ENCODE measurements at places on chromosomes 3 and 15.

DNA sequence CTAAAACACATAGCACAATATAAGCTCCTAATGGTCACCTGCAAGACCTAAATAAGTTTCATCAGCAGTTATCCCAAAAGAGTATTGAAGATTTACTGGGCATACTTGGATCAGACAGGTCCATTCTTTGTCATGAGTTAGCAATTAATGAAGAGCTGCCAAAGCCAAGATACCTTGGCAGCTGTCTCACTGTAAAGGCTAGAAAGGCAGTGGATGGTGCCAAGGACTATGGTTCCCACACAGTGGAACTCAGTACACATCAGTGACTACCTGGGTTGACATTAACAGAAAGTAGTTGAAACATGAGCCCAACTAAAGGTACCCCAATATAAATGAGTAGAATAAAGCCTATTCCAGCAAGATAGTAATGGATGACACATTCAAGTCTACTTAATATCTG is 41.1 kb upstream of the TMCO5A start:
- no peak for DNase-seq

DNA sequence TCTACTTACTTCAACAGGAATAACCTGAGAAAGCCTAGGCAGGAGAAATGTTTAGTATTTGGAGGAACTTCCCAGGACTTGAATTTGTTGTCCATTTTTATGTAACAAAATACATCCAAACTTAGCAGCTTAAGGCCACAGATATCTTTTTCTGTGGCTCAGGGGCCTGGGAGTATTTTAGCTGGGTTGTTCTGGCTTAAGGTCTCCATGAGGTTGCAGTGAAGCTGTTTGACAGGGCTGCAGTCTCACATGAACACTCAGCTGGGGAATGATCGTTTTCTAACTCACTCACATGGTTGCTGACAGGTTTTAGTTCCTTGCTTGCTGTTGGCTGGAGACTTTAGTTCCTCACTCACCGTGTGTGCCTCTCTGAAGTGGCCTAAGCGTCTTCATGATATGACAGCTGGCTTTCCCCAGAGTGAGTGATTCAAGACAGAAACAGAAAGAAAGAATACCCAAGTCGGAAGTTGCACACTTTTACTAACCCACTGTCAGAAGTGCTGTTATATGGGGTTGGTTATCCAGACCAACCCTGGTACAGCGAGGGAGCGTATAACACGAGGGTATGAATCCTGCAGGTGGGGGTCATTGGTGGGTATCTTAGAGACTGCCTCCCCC is 229.7 kb upstream of the TBL1XR1 start:
- DNase-seq, result no peak

- no peak for DNase-seq
Observed at GRCh38 chr15:61441891-61442290, 212.8 kb upstream of the RORA start.

- no peak for DNase-seq
Observed at GRCh38 chr15:70140025-70140542, 42.4 kb upstream of the TLE3 start.

DNA sequence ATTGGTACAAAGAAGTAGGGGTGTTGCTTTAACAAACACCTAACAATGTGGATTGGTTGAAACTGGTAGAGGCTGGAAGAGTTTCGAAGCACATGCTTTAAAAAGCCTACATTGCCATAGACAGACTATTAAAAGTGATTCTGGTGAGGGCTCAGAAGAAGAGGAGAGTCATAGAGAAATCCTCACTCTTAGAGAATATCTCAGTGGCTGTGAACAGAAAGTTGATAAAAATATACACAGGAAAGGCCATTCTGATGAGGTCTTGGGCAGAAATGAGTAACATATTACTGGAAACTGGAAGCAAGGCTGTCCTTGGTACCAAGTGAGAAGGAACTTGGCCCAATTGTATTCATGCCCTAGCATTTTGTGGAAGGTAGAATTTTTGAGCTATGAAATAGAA is 173.7 kb upstream of the CRBN start:
- DNase-seq, result no peak

DNA sequence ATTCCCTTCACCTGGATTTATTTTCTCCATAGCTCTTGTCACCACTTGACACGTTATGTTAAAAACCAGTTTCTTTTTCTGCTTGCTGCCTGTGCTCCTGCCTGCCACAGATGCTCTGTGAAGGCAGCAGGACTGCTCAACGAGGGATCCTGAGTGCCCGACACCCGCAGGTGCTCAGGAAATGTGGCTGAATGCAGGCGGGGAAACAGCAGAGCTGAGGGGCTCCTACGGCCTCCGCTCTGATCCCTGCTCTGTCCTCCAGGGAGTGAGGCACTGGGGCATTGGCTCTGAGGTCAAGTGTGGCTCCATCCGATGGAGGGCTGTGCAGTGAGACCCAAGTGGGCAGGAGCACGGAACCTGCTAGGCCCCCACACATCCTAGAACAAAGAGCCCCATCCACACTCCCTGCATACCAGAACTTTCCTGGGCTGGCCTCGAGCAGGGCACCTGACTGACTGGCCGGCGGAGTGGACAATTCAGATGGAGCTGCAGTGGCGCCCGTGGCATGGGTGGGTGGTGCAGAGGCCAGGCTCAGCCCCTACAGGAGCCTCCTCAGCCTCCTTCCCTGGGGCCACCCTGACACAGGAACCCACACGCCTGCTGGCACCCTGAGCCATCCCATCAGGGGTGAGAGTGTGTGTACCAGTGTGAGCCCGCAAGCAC is 27.9 kb downstream of the IQSEC1 start:
- no peak for DNase-seq

- DNase-seq, result no peak
Observed at GRCh38 chr3:66449411-66449974, 51.3 kb downstream of the LRIG1 start.

DNA sequence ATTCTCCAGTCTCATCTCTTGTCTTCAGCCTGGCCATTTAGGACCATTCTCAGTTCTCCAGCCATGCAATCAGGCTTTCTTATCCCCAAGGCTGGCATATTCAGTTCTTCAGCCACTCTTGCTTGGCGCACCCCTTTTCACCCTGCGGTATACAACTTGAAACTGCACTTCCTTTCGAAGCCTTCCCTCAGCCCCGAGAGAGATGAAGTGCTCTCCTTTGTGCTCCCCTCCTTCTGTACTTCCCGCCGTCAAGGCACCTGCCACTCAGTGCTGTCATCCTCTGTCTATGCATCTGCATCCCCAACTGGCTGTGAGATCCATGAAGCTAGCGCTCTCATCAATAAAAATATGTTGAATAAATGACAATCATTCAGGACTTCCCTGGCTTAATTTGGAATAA is 45.7 kb downstream of the MORC1 start:
- DNase-seq, result no peak

DNA sequence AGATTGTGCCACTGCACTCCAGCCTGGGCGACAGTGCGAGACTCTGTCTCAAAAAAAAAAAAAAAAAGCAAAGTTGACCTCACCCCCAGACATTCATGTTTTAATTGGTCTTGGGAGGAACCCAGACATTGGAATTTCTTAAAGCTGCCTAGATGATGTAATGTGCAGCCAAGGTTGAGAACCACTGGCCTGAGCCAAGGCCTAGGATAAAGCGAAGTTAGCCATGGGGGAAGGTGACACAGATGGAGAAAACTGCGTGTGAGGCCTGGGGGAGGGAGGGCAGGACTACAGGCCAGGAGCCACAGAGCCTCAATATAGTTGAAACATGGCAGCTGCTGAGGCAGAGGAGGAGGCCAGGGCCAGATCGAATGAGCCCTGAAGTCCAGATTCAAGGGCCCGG is 21.0 kb downstream of the GLB1 start:
- peak; percentile 47 for DNase-seq

DNA sequence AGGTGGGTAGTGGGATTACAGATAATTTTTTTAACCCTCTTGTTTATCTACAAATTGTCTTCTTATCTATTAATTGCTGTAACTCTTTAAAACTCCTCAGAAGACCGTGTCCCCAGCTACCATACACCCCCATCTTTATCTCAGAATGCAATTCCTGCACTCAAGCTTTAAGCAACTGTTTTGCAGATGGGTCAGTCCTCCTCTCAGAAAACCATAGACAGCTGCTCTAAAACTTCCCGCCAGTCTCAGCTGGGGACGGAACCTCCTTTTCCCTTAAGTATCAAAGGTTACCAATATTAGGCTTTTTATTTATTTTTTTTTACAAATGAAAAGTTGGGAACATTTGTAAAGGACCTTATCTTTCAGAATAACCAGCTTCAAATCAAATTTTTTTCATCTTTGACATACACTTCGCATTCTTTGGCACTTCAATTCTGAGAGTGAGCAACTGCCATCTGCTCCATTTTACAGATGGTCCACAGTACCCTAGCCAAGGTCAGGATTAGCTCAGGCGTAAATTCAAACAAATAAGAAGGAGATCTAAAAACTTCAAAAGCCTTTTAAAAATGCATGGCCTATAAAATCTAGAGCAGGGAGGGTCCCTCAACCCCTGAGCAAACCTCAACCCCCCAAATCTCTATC is 1.3 kb downstream of the GATM start:
- DNase-seq, result no peak

- DNase-seq, result no peak
Observed at GRCh38 chr3:10495003-10495402, 10.4 kb downstream of the ATP2B2 start.

DNA sequence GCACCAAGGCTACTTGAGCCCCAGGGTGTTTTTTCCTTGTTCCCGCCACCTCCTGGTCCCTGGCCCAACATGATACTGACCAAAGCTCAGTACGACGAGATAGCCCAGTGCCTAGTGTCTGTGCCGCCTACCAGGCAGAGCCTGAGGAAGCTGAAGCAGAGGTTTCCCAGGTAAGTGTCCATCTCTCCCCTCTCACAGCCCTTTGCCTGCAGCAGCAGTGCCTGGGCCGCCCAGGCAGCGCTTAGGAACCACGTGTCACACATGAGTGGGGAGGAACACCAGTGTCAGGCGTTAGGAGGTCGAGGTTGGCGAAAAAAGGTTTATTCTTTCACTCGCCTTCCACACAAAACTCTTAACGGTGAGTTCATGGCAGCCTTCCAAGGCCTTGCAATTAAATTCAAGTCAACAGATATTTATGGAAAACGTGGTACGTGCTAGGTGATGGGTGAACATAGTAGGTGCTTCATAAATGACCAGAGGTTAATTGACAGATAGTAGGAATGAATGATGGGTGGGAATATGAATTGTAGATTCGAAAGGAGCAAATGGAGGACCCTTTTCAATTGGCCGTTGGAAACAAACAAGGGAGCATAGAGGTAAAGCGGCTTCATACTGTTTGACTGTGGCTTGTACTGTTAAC is 486 bp downstream of the CDIN1 start:
- DNase-seq, result no peak

DNA sequence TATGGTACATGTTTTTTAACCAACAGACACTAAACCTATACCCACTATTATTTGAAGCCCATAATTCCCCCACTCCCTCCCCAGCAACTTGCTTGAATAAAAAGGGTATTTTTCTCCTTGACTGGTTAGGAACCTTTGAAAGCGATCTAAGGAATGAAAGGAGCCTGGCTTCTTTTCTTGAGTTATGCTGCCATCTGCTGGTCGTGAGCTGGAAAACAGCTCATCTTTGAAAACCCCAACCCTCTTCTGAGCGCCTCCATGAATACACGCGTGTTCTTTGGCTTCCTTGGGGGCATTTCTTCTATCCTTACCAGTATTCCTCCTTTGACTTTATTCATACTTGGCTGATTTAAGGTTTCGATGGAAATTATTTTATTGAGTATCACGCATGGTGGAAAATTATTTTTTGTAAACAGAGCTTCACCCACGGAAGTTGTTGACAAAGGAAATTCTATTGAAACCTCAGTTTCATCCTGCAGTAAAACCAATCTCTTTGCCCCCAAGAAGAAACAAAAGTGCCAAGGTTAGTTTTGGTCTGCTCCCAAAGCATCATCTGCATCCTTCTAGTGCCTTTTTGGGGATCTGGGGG is 171.6 kb downstream of the SV2B start:
- peak; percentile 43 for DNase-seq
